ENCODE measurements at places on chromosomes 5 and 9.
A peak's percentile ranks its signal among the peaks of the same experiment; 100 is the strongest.

DNA sequence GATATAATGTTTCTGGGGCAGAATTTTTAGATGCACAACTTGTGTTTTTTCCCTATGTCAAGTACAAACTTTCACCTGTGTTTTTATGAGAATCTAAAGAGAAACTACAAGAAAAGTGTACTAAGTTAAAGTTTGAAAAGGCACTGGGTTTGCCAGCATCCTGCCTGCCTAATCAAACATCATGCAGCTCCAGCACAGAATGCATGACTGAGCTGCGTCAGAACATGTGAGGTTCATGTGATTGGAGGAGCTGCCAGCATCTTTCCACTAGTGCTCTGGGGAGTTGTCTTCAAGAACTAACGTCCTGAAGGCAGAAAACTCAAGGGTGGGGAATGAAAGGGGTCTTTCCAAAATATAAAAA is 46.1 kb upstream of the RIC1 start:
- no peak for DNase-seq
- H3K4me3 ChIP-seq: no peak overlapping the region
- peaks cover 13% of the 10 kb centered on the region for H3K4me1 ChIP-seq
- no peaks in the 10 kb centered on the region for H3K36me3 ChIP-seq

- H3K36me3 ChIP-seq: no peaks in the 10 kb centered on the region
- H3K27ac ChIP-seq: no peak overlapping the region
- DNase-seq: no peak
- H3K4me1 ChIP-seq: no peaks in the 10 kb centered on the region
- H3K27me3 ChIP-seq: no peaks in the 10 kb centered on the region
- H3K4me3 ChIP-seq: no peak overlapping the region
Observed at GRCh38 chr5:125587631-125588030, 835.6 kb upstream of the GRAMD2B start.

GRCh38 chr9:131382850-131383729 is 10.8 kb upstream of the PRRC2B start:
- no peaks in the 10 kb centered on the region for H3K36me3 ChIP-seq
- no peaks in the 10 kb centered on the region for H3K4me1 ChIP-seq
- no peaks in the 10 kb centered on the region for H3K27me3 ChIP-seq
- peak overlapping the region; percentile 44 for H3K27ac ChIP-seq

- H3K36me3 ChIP-seq: peaks cover 3% of the 10 kb centered on the region
- H3K4me3 ChIP-seq: no peak overlapping the region
- no peaks in the 10 kb centered on the region for H3K4me1 ChIP-seq
- H3K27ac ChIP-seq: no peak overlapping the region
Observed at GRCh38 chr5:73286896-73287295, 113.9 kb downstream of the TMEM174 start.

GRCh38 chr9:123761905-123762605 is 167.9 kb downstream of the DENND1A start:
- H3K4me1 ChIP-seq: no peaks in the 10 kb centered on the region
- H3K27me3 ChIP-seq: no peaks in the 10 kb centered on the region
- H3K4me3 ChIP-seq: no peak overlapping the region
- no peak overlapping the region for H3K27ac ChIP-seq

- no peak for DNase-seq
- no peak overlapping the region for H3K27ac ChIP-seq
- H3K36me3 ChIP-seq: no peaks in the 10 kb centered on the region
- H3K4me3 ChIP-seq: no peak overlapping the region
- H3K27me3 ChIP-seq: peaks cover 22% of the 10 kb centered on the region
Observed at GRCh38 chr9:107588393-107588792, 98.8 kb upstream of the KLF4 start.

- peaks cover 7% of the 10 kb centered on the region for H3K27me3 ChIP-seq
- H3K4me3 ChIP-seq: no peak overlapping the region
- H3K36me3 ChIP-seq: no peaks in the 10 kb centered on the region
Observed at GRCh38 chr9:88312045-88312444, 76.2 kb upstream of the SPIN1 start.

DNA sequence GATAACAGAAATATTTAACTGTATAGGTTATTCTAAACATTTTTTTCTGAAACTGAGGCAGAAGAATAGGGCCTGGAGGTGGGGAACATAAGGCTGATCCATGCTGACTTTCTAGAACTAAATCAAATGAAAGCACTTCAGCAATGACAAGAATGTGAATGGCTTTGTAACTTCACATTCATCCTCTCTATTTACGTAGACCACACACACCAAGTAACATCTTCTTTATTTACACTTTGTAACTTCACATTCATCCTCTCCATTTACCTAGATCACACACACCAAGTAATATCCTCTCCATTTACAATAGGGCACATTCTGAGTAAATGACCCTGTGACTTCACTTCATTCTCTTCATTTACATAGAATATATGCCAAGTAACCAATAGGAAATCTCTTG is 251.8 kb upstream of the CDH9 start:
- no peaks in the 10 kb centered on the region for H3K36me3 ChIP-seq
- H3K27me3 ChIP-seq: no peaks in the 10 kb centered on the region
- H3K4me1 ChIP-seq: no peaks in the 10 kb centered on the region
- no peak overlapping the region for H3K4me3 ChIP-seq
- H3K27ac ChIP-seq: no peak overlapping the region
- no peak for DNase-seq

GRCh38 chr9:98916660-98917059 is 27.0 kb upstream of the COL15A1 start:
- H3K4me3 ChIP-seq: no peak overlapping the region
- peaks cover 14% of the 10 kb centered on the region for H3K27me3 ChIP-seq
- H3K36me3 ChIP-seq: no peaks in the 10 kb centered on the region
- H3K4me1 ChIP-seq: no peaks in the 10 kb centered on the region
- H3K27ac ChIP-seq: no peak overlapping the region

- peaks cover 3% of the 10 kb centered on the region for H3K4me1 ChIP-seq
- no peaks in the 10 kb centered on the region for H3K27me3 ChIP-seq
- H3K36me3 ChIP-seq: peaks cover 8% of the 10 kb centered on the region
- H3K4me3 ChIP-seq: no peak overlapping the region
- no peak overlapping the region for H3K27ac ChIP-seq
Observed at GRCh38 chr5:81080809-81081460, 120.8 kb downstream of the RASGRF2 start.

DNA sequence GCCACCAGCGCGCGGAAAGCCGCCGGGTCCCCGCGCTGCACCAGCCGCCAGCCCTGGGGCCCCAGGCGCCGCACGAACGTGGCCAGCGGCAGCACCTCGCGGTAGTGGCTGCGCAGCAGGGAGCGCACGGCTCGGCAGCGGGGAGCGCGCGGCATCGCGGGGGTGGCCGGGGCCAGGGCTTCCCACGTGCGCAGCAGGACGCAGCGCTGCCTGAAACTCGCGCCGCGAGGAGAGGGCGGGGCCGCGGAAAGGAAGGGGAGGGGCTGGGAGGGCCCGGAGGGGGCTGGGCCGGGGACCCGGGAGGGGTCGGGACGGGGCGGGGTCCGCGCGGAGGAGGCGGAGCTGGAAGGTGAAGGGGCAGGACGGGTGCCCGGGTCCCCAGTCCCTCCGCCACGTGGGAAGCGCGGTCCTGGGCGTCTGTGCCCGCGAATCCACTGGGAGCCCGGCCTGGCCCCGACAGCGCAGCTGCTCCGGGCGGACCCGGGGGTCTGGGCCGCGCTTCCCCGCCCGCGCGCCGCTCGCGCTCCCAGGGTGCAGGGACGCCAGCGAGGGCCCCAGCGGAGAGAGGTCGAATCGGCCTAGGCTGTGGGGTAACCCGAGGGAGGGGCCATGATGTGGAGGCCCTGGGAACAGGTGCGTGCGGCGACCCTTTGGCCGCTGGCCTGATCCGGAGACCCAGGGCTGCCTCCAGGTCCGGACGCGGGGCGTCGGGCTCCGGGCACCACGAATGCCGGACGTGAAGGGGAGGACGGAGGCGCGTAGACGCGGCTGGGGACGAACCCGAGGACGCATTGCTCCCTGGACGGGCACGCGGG is at the start of gene TERT:
TSS of gene TERT (minus strand) at position 234 of the 815 bp plus-strand sequence. CDS start at position 155, 79 bp downstream.
- H3K27ac ChIP-seq: no peak within 1 kb of the TSS
- H3K36me3 ChIP-seq: no peaks in the 10 kb centered on the region
- peak within 1 kb of the TSS; percentile 46 for H3K4me3 ChIP-seq
- no peak for DNase-seq
- H3K27me3 ChIP-seq: peaks cover 12% of the 10 kb centered on the region

GRCh38 chr5:102666164-102666946 is 88.8 kb upstream of the PAM start:
- H3K27me3 ChIP-seq: peaks cover 14% of the 10 kb centered on the region
- H3K27ac ChIP-seq: no peak overlapping the region
- no peak for DNase-seq

DNA sequence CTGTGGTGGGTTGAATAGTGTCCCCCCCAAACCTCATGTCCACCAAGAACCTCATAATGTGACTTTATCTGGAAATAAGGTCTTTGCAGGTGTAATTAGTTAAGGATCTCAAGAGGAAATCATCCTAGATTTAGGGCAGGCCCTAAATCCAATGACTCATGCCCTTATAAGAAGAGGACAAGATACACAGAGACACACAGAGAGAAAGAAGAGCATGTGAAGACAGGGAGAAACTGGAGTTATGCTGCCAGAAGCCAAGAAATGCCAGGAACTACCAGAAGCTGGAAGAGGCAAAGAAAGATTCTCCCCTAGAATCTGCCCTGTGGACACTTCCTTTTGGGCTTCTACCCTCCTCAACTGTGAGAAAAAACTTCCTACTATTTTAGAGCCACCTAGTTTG is 8.8 kb downstream of the FAM13B start:
- no peaks in the 10 kb centered on the region for H3K27me3 ChIP-seq
- H3K4me1 ChIP-seq: peaks cover 63% of the 10 kb centered on the region
- H3K4me3 ChIP-seq: peak overlapping the region; percentile 67

- no peaks in the 10 kb centered on the region for H3K27me3 ChIP-seq
- DNase-seq: no peak
- no peak overlapping the region for H3K27ac ChIP-seq
Observed at GRCh38 chr5:51214746-51215145, 168.5 kb upstream of the ISL1 start.

DNA sequence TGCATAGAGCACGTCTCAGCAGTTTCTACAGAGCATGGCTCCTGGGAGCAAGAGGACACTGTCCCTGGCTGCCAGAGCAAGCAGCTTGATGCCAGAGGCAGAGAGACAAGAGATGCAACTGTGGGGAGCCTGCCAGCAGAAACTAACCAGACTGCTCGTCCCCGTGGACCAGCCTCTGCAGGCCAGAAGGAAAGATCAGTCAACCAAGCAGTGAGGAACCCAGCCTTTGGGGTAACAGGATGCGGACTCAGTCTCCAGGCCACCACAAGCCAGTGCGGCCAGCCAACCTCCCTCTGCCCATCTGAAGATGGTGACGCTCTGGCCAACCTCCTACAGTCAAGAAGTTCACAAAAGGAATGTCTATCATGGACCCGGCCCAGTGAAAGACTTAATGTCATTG is 3.7 kb downstream of the SURF4 start:
- H3K4me1 ChIP-seq: peaks cover 61% of the 10 kb centered on the region
- peak overlapping the region; percentile 93 for H3K4me3 ChIP-seq
- no peaks in the 10 kb centered on the region for H3K27me3 ChIP-seq
- peaks cover 79% of the 10 kb centered on the region for H3K36me3 ChIP-seq
- H3K27ac ChIP-seq: peak overlapping the region; percentile 97

- no peak for DNase-seq
- no peak overlapping the region for H3K4me3 ChIP-seq
- H3K36me3 ChIP-seq: no peaks in the 10 kb centered on the region
Observed at GRCh38 chr5:59133764-59134261, 550.9 kb downstream of the RAB3C start.

GRCh38 chr9:19026375-19026774 is 6.6 kb downstream of the SAXO1 start:
- no peaks in the 10 kb centered on the region for H3K36me3 ChIP-seq
- H3K27ac ChIP-seq: no peak overlapping the region
- no peak for DNase-seq
- no peaks in the 10 kb centered on the region for H3K4me1 ChIP-seq
- peaks cover 42% of the 10 kb centered on the region for H3K27me3 ChIP-seq
- H3K4me3 ChIP-seq: no peak overlapping the region

- H3K27me3 ChIP-seq: no peaks in the 10 kb centered on the region
- H3K27ac ChIP-seq: peak overlapping the region; percentile 37
- peaks cover 35% of the 10 kb centered on the region for H3K4me1 ChIP-seq
- DNase-seq: no peak
- H3K36me3 ChIP-seq: peaks cover 25% of the 10 kb centered on the region
- no peak overlapping the region for H3K4me3 ChIP-seq
Observed at GRCh38 chr9:128081056-128081455, 13.0 kb downstream of the SLC25A25 start.

- no peak overlapping the region for H3K27ac ChIP-seq
- H3K4me3 ChIP-seq: no peak overlapping the region
- no peaks in the 10 kb centered on the region for H3K27me3 ChIP-seq
- peaks cover 8% of the 10 kb centered on the region for H3K4me1 ChIP-seq
- H3K36me3 ChIP-seq: no peaks in the 10 kb centered on the region
- DNase-seq: peak; percentile 37
Observed at GRCh38 chr5:151825445-151825844, 53.7 kb downstream of the G3BP1 start.

- no peak overlapping the region for H3K4me3 ChIP-seq
- H3K27ac ChIP-seq: no peak overlapping the region
- no peaks in the 10 kb centered on the region for H3K36me3 ChIP-seq
- no peaks in the 10 kb centered on the region for H3K4me1 ChIP-seq
Observed at GRCh38 chr5:66933066-66933465, 263.5 kb downstream of the CD180 start.

DNA sequence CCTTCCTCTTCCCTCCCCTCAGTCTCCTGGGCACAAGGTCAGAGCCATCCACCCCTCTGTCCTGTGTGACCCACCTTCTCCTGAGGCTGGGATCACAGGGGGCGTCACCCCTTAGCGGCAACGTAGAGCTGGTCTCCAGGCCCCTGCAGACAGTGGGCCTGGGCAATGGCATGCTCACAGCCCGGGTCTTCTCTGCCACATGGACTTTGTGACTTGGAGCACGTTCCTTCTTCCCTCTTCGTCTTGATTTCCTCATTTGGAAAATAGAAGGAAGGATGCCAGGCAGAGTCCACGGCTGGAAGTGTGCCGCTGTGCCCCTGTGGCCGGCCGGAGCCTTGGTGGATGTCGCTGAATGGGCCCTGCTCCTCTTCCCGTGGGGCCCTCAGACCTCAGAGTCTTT is 10.0 kb downstream of the RXRA start:
- DNase-seq: no peak
- H3K27me3 ChIP-seq: no peaks in the 10 kb centered on the region
- H3K4me1 ChIP-seq: peaks cover 5% of the 10 kb centered on the region
- no peak overlapping the region for H3K27ac ChIP-seq
- no peak overlapping the region for H3K4me3 ChIP-seq
- no peaks in the 10 kb centered on the region for H3K36me3 ChIP-seq

GRCh38 chr9:28073270-28073669 is 500.0 kb upstream of the C9orf72 start:
- DNase-seq: no peak
- no peak overlapping the region for H3K4me3 ChIP-seq
- no peaks in the 10 kb centered on the region for H3K4me1 ChIP-seq
- no peak overlapping the region for H3K27ac ChIP-seq
- H3K36me3 ChIP-seq: no peaks in the 10 kb centered on the region

GRCh38 chr5:16547200-16547842 is 69.5 kb downstream of the RETREG1 start:
- H3K27me3 ChIP-seq: no peaks in the 10 kb centered on the region
- no peak overlapping the region for H3K27ac ChIP-seq
- DNase-seq: no peak
- no peak overlapping the region for H3K4me3 ChIP-seq
- H3K4me1 ChIP-seq: peaks cover 18% of the 10 kb centered on the region

GRCh38 chr5:54990841-54991258 is 5.5 kb upstream of the ESM1 start:
- peak overlapping the region; percentile 50 for H3K27ac ChIP-seq
- peaks cover 71% of the 10 kb centered on the region for H3K4me1 ChIP-seq

Measured in effector memory CD8-positive, alpha-beta T cell (primary cell).